ENCODE measurements at places on chromosomes 1 and 21.

GRCh38 chr1:231699784-231700183, 73.2 kb downstream of the DISC1 start:
- DNase-seq: no peak

GRCh38 chr1:221069178-221069903, 190.1 kb downstream of the HLX start:
- DNase-seq: peak; percentile 34

GRCh38 chr1:180586671-180587155, 27.9 kb downstream of the OVAAL start:
- no peak for DNase-seq

DNA sequence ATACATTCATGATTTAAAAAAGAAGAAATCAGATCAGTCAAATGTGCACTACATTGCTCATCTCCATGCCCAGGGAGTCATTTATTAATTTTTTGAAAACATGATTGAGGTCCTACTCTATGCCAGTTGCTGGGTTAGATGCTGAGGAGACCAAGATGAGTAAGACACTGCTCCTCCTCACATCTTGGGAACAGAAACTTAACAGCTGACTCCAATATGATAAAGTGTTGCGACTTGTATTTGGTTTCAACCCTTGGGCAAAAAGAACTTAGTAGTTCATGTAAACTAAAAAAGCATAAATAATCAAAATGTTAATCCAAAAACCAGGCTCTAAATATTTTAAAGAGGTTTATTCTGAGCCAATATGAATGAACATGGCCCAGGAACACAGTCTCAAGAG, 56.9 kb downstream of the OPTC start:
- no peak for DNase-seq

- DNase-seq: peak; percentile 44
Measured at GRCh38 chr1:27885114-27885528, 12.8 kb downstream of the THEMIS2 start.

DNA sequence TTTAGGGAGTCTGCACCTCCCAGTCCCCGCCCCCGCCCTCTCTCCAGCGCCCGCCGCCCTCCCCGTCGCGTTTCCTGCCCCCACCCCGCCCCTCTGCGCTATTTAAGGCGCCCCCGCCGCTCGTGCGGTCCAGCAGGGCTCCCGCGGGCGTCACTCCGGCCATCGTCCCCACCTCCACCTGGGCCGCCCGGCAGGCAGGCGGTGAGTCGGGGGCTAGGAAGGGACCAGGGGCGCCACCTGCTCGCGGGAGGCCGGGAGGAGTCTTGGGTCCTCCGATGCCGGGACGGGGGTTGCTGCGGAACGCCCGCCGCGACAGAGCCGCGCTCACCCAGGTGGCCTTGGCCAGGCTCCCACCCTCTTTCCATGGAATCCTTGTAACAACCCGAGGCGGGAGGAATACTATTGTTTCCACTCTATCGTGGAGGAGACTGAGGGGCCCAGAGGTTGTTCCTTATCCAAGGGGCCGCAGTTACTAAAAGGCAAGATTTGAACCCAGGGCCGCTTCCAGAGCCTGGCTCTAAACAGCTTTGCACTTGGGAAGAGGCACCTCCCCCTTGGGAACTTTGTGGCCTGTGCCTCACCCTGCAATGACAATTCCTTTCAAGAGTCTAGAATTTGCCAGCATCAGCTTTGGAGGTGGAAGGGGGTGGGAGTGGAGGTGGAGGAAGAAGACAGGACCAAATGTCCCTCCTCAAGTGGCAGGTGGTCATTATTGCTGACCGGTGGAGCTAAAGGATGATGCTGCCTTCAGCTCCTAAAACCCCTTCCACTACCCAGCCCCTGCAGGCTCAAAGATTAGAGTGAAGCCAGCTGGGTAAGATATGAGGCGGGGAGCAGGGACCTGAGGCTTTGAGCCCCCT, at the start of gene GJA4:
Gene GJA4 (plus strand): TSS at position 132 of the 860 bp plus-strand sequence. CDS start 1,215 bp downstream, outside the sequence.
- no peak for DNase-seq

- peak; percentile 30 for DNase-seq
Measured at GRCh38 chr1:39509360-39510009, 18.0 kb downstream of the BMP8A start.

- DNase-seq: no peak
Measured at GRCh38 chr1:221237587-221237986, 358.3 kb downstream of the HLX start.

- no peak for DNase-seq
Measured at GRCh38 chr1:116139592-116140134, 28.5 kb downstream of the MAB21L3 start.

DNA sequence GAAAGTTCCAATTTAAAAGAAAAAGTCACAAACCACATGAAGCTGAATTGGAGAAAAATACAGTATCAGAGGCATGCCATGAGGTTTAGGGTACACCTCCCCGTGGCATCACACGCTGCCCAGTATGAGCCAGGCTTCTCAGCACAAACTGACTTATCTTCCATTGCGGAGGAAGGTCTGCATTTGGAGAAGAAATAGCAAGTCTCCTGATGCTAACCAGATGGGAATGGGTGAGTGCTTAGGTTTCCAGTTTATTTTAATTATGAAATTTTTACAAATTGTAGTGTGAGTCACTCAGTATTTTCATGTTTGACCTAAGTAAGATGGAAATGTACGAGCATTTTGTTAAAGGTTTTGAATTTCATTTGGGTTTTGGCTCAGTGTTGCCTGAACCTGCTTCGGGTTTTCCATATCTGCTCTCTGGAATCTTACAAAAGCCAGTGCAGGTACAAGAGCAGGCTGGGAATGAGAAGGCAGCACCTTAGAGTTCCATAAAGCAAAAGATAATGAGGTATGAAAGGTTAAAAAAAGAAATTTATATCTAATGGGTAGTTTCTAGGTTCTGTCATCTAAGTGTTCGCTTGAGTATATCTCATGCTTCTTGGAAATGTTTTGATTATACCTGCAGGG, 213.9 kb downstream of the PATJ start:
- DNase-seq: no peak

- DNase-seq: no peak
Measured at GRCh38 chr1:247400685-247401084, 15.3 kb upstream of the NLRP3 start.

DNA sequence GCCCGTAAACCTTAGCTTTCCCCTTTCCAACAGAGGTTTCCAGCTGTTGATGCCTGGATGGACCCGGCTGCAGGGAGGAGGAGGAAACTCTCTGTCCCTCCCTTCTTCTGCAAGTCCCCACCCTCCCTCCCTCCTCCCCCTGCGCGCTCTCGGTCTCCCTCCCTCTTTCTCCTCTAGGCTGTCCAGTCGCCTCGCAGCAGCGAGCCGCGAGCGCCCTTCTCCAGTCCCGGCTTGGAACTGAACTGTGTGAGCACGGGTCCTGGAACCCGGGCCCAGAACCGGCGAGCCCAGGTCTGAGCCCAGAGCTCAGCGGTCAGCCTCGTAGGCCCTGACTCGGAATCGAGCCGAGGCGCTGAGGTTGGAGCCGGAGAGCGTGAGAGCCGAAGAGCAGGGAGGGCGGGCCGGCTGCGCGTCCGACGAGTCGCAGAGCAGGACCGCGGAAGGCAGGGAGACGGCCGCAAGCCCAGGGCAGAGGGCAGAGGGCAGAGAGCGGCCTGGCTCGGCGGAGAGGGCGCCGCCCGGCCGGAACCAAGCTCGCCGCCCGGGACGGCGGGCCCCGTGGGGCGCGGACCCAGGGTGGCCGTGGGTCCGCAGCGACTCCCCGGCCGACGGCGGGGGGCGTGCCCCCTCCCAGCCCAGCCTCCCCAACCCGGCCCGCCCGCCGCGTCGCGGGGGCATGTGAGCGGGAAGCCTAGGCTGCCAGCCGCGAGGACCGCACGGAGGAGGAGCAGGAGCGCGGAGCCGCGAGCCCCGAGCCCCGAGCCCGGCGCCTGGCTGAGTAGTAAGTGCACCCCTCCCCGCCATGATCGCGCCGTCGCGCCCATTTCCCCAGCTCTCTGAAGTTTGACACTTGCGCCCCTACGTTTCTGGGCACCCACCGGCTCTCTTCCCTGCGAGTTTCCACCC, at the start of gene SOX13:
Gene SOX13 (plus strand): TSS at position 185 of the 906 bp plus-strand sequence. CDS start 39,801 bp downstream, outside the sequence.
- no peak for DNase-seq

DNA sequence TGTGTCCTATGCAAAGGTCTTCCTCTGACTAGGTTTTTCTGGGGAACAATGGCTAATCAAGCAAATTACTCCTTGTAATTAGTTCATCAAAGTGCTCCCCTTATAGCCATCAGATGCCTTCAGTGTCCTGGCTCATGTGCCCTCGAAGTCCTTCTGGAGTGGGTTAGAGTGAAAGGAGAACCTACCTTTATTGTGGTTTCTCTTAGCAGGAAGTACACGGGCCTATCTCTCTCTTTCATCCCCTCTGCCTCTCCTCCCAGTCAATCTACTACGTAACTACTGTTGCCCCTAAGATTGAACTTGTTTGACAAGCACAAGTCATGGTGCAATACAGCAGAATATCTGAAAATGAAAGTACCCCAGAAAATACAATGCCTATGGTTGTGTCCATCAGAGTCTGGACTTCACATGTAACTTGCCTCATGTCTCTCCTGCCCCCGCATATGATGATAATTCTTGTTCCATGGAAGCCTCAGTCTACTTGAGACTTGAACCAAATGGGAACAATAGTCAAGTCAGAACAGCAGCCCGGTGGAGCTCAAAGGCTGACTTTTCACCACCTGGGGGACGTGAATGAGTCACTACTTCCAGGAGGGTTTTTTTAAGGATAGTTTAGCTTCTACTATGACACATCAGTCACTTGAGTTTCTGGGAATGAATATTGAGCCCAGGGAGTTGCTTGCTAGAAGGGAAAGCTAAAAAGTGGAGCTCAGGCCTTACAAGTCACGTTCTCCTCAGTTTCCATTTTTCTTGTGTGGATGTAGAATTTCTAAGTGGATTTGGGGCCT, 243.6 kb downstream of the TNR start:
- DNase-seq: no peak

DNA sequence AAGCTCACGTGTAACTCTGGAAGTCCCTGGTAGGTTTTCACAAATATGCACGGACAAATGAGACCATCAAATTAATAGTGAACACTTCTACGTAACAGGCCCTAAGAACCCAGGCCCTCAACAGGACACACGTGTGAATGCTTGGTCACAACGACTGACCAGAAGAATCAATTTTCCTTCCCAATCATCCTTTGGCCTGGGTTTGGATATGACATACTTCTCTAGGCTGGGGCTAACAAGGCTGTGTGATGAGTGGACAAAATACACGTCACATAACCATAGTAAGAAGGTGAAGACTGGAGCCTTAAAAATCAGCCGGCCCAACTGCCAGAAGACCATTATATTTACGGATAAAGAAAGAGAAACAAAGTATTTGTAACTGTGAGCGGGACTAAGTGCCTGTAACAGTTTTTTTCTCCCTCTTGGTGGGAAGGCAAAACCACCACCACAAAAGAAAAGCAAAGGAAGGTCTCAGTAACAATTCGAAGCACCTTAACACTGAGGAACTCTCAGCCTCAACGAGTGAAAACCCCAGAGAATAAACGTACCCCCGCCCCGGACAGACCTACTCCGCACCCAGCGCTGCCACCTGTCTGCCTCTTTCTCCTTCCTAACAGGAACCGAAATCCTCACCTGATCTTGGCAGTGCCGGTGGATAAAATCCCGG, 450 bp downstream of the SDE2 start:
- no peak for DNase-seq

- no peak for DNase-seq
Measured at GRCh38 chr1:162292422-162292849, 84.2 kb downstream of the SPATA46 start.

GRCh38 chr1:223328566-223328965, 35.4 kb downstream of the SUSD4 start:
- DNase-seq: no peak

- no peak for DNase-seq
Measured at GRCh38 chr1:43058545-43059360, 100.1 kb upstream of the SLC2A1 start.

DNA sequence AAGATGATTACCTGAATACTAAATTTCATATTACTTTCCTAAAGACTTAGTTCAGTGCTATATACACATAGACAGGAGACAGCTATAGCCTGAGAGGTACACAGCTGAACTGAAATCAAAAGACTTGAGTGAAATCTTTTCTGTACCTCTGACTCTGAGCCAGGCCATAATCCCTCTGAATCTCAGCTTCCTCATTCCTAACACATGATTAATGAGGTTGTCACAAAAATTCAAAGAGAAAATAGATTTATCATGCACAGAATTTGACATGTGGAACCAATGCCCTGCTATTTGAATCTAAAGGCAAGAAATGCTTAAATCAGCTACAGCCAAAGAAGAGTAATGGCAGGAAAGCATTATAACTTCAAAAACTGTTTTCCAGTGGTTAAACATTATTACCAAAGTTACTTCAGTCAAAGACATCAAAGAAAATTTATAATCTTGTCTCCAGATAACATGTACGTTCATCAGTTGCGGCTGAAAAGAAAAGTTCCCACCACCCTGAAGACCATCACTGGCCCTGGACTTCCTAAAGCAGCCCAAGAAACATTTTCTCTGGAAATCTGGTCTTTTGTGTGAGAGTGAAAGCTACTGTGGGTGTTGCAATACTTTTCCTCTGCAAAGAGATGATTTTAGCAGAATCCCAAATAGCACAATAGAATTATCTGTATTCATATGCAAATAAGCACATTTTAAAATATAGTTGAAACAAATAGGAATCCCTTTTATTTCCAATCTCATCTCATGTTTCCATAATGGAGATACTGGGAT, 13.8 kb upstream of the ATP1A1 start:
- DNase-seq: no peak

DNA sequence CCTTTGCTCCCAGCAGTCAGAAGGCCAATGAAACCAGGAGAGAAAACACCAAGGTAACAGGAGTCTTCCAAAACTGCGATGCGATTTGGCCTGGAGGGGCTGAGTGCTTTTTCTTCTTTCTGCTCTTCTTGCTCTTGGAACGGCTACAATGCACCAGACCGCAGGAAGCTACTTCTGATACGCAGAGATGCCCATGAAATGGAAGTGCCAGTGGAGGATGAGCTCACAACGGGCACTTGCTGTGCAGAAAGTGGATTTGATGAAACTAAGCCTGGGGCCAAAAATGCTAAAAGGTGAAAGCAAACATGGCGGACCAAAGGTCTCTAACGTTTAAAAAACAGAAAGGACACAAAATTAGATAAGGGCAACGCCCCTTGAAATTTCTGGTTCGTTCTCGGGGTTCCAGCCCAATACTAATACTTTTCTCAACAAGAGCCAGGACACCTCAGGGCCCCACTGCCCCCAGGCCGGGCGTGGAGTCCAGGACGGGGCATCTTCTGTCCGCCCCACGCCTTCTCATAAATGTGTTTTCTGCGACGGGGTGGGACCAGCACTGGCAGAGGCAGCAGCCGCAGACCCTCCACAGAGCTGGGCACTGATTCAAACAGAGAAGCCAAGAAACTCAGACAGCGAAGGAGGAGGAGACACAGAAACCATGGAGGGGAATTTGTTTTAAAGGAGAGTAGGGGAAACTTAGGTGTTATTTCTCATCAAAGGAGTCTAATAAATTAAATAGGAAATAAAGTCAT, 101.3 kb downstream of the CRYAA start:
- no peak for DNase-seq

DNA sequence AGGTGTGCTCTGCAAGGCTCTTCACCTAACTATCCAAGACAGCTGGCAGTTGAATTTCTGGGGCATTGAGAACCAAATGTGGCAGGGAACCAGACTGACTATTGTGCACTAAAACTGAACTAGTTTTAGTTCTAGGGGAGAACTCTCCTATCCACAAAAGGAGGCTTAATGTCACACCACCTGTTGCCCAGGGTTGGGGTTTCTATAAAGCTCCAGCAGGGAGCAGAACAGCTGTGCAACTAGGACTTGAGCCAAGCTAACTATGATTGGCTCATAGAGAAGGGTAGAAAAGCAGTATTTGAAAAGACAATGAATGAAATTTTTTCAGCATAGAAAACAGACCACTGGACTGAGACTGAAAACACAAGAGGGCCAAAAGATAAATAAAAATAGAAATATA, 53.3 kb upstream of the FGGY start:
- DNase-seq: no peak
